ENCODE measurements at places on chromosomes 4 and X.

GRCh38 chr4:151669990-151670389 lies 90.8 kb downstream of the GATB start:
- no peak for DNase-seq

- no peak for DNase-seq
These were observed 312.5 kb upstream of the ANXA10 start for GRCh38 chr4:167779864-167780263.

GRCh38 chr4:136036744-136037143 lies 1495.5 kb downstream of the PCDH18 start:
- no peak for DNase-seq

DNA sequence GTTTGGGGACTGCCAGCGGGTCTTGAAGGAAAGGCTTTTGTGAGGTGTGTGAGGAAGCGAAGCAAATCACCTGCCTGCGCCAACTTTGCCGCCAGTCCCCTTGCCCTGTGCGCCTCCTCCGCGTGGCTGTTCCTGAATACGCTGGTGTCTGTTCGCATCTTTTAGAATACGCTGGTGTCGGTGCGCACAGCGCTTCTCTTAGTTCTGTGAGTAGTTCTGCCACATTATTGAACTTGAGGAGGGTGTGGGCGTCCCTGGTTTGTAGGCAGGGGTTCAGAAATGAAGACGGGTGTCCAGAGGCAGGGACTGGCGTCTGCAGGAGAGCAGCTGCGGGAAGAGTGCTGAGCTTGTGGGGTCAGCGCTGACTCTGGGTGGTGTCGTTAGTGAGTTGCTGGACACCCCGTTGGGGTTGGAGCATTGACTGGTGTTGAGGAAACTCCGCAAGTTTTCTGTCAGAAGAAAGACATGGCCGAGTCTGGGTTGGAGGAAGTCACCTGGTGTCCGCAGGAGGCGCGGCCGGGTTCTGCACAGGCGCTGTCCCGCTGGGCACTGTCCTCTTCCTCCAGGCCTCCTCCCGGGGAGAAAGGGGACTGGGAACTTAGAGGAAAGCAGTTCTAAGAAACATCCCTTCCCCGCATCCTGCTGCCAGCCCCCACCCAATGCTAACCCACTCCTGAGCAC lies 930 bp downstream of the ZNF718 start:
- peak; percentile 4 for DNase-seq

- no peak for DNase-seq
These were observed 15.8 kb downstream of the SORBS2 start for GRCh38 chr4:185796176-185796575.

GRCh38 chr4:124025000-124025399 lies 628.4 kb downstream of the SPRY1 start:
- no peak for DNase-seq

- no peak for DNase-seq
These were observed 4.3 kb downstream of the ARHGAP4 start for GRCh38 chrX:153921511-153922446.

DNA sequence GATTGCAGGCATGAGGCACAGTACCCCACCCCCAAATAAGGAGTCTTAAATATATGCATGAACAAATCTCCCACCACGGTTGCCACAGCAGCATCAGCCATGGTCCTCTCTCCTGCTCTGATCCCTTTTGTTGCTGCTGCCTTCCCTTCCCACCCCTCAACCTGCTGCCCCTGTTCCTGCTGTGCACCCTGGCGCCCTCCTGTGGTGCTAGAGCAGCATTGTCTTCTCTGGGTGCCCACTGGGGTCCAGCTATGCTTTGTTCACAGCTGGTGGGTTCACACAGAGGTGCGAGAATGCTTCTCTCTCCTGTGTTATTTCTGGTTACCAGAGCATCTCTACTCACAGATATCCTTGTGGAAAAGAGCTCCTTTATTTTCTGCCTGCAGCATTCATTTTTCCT lies 116.2 kb downstream of the GATB start:
- DNase-seq, result no peak

All from hindlimb muscle (tissue), 1 donor.